ENCODE measurements at places on chromosomes 6 and 20.
A peak's percentile ranks its signal among the peaks of the same experiment; 100 is the strongest.

DNA sequence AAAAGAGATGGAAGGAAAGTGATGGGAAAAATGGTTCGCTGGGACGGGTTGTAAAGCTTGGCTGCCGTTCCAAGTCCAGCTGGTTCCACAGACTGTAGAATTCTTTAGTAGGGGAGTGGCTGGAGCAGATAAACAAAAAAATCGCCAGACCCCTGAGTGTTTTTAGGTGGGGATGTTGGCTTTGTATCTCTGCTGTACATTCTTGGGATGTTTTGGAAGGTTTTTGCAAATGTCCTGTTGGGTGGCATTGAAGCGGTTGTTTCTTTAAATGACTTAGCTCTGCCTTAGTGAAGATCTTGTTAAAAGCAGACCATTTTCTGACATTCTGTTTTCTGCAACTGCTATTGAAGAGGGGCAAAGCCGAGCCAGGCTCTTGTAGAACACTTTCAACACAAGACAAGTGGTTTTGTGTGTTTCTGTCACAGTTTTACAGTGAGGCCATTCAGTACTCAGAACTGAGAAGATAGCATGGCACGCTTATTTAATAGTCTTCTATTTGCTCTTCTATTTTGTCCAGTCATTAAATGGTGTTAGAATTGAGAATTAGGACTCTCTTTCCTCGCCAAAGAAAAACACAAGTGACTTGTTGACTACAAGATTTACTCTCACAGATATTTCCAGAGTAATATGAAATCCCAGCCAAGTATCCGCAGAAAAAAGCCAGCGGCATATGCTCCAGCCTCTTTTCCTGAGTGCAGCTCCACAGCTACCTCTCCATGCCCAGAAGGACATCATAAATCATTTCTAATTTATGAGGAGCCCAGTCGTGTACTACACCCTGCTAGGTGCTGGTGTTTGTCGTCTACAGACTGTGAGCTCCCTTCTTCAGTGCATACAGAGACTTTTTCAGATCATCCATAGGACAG lies 65.8 kb downstream of the PHACTR2 start:
- DNase-seq: peak; percentile 20

DNA sequence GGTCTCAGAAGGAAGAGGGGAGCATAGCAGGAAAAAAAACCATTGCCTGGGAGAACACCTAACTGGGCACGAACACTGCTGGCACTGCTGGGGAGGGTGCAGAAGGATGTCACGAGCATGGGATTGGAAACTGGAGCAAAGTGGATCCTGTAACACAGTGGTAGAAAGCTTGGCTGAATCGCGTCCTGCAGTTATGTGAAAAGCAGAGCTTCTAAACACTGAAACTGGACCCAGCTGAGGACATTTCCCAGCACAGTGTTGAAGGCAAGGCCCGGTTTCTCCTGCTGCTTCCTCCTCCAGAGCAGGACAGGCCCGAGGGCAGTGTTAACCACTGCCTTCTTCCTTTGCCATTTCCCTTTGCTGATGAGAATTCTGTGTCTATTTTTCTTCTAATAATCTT lies 6.7 kb downstream of the APMAP start:
- DNase-seq: no peak

DNA sequence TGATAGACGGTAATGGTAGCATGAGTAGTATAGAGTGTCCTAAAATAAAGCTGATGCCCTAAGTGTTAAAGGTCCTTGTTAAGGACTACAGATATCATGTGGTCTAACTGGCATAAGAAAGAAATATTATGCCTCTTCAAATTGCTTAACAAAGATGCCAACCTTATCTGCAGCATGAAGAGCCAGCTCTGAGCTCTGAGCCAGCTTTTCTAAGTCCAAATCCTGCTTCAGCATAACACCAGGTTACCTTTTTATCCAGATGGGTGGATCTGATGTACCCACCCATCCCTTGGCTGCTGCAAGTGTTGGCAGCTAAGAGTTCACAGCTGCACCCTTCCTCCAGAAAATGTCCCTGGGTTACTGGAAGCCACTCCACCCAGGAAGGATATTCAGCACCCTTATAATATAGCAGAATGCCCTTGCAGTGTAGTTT lies 83.8 kb downstream of the TENT5A start:
- no peak for DNase-seq

DNA sequence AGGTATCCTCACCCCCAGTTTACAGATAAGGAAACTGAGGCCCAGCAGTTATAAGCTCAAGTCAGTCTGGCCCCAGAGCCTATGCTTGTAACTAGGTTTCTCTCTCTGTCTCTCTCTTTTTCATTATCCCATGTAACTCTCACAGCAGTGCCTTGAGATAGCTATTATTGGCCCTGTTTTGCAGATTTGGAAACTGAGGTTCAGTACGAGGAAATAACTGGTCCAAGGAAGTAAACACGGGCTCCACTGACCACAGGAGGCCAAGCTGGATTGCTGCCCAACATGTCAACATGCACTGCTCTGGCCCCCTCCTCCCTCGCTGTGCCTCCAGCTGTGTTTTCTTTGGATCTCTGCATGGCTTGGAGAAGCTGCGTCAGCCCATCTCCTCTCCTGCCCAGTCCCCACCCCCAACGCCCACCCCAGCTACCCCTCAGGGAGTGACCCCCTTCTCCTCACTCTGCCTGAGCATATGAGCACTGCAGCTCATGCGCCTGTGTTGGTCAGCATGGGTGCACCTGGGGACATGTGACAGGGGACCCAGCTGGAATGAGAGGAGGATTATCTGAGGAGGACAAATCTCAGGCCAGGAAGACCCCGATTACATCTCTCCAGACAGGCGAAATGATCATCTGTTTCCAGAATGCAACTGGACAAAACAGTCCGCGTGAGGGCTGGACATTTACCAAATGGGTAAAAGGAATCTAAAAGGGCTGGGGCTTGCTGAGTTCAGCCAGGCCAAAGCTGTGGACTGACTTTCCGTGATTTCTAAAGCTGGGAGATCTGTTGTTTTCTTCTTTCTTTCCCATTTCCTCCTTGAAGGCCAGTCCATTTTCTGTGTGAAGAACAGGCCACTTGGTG lies 7.8 kb upstream of the PLTP start:
- DNase-seq: peak; percentile 70

- DNase-seq: no peak
These were observed 21.0 kb downstream of the KIF13A start for GRCh38 chr6:17966451-17966850.

- no peak for DNase-seq
These were observed 34.6 kb downstream of the CDH22 start for GRCh38 chr20:46273717-46274116.

GRCh38 chr6:20647585-20647984 lies 113.3 kb downstream of the CDKAL1 start:
- DNase-seq: no peak
